Activated CD8-positive, alpha-beta T cell treated with anti-CD3 and anti-CD28 coated beads, Interleukin-2, amount 10 ng/mL, durations not matched to agents 7 days and 5 days (primary cell): ENCODE measurements at places on chromosomes 16 and 17. TPM values are rescaled to one million over a fixed set of nuclear protein-coding genes. Genes with fewer than 3 reads are reported as not detected.

- no peak for DNase-seq
- H3K4me3 ChIP-seq: no peak overlapping the region
- H3K27me3 ChIP-seq: peaks cover 13% of the 10 kb centered on the region
- H3K36me3 ChIP-seq: no peaks in the 10 kb centered on the region
Measured at GRCh38 chr17:50288306-50288705, 14.0 kb downstream of the TMEM92 start.

- no peaks in the 10 kb centered on the region for H3K27me3 ChIP-seq
- no peak overlapping the region for H3K4me3 ChIP-seq
- H3K27ac ChIP-seq: no peak overlapping the region
- H3K36me3 ChIP-seq: peaks cover 6% of the 10 kb centered on the region
- no peak for DNase-seq
- H3K4me1 ChIP-seq: peaks cover 25% of the 10 kb centered on the region
Measured at GRCh38 chr16:27383556-27384243, 18.3 kb upstream of the IL21R start.

The GINS2 gene
- 53.5 TPM for total RNA-seq

DNA sequence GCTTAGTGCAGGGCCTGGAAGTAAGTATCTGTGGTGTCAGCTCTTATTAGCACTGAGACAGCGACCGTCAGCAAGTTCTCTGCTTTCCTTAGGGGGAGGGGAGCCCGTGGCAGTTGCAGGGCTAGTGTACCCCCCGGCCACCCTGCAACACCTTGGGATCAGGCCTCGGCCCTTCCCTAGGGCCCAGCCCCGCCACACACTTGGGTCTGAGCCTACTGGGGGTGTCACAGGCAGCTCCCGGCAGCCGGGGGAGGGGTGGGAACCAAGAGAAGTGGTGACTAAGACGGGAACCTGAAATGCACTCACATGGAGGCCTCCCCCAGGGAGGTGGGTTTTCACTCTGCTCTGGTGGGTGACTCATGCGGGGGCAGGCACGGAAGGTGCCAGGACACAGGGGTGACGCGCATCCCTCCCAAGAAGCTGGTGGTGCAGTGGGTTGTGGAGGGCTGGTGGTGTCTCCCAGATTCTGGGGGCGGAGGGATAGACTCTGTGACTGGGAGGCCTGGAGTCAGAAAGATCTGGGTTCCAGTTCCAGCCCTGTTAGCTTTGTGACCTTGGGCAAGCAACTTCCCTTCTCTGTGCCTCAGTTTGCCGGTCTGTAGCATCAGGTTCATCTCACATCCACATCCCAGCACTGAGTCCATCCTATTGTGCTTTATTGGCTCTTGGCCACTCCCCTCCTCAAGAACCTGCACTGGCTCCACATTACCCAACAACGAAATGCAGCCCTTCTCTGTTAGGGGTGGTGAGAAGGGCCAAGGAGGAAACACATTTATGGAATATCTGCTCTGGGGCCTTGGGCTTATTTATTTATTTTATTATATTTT, 44.5 kb downstream of the LAT start:
- H3K27me3 ChIP-seq: no peaks in the 10 kb centered on the region
- H3K27ac ChIP-seq: peak overlapping the region; percentile 74
- DNase-seq: peak; percentile 73
- peaks cover 33% of the 10 kb centered on the region for H3K4me1 ChIP-seq

GRCh38 chr17:823501-823902, 41.3 kb downstream of the MRM3 start:
- no peaks in the 10 kb centered on the region for H3K4me1 ChIP-seq
- H3K36me3 ChIP-seq: no peaks in the 10 kb centered on the region
- no peaks in the 10 kb centered on the region for H3K27me3 ChIP-seq
- no peak overlapping the region for H3K4me3 ChIP-seq
- H3K27ac ChIP-seq: no peak overlapping the region
- DNase-seq: no peak

The SLC13A2 gene
- not detected for total RNA-seq

DNA sequence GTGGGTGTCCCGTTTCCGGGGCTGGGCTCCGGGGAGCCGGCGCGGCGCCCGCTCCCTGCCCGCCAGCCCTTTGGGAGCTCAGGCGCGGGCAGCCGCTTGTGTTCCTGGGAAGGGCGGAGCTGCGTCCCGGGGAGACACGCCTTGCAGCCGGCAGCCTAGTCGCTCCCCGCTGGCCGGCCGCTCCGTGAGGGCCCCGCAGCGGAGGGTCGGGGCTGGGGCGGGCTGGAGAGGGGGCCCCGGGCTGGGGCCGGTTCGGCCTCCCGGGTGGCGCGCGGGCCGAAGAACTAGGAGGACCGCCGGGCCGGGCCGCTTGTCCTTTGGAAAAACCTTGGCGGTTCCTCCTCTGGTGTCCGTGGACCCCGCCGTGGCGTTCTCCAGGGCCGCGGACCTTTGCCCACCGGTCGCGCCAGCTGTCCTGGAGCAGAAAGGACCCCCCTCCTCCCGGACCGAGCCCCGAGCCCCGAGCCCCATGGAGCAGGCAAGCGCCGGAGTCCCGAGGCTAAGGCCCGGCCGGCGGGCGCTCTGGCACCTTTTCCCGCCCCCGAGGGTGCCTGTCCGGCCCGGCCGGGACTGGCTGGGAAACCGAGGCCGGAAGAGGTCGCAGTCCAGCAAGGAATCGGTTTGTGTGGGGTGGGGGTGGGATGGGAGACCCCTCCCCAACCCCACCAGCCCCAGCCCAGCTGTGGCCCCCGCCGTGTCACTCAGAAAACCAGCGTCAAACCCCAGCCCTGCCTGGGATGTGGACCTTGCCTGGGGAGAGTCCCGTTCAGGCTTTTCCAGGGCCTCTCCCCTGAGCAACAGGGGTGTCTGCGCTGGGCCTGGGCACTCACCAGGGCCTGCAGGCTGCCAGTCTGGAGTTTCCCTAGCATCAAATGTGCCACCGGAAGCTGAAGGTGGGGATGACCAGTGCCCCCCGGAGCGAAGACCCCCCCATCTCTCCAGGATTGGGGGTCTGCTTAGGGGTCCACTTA, 6.8 kb upstream of the TBC1D3B start:
- peaks cover 16% of the 10 kb centered on the region for H3K4me1 ChIP-seq
- no peaks in the 10 kb centered on the region for H3K36me3 ChIP-seq
- peak overlapping the region; percentile 47 for H3K4me3 ChIP-seq

The PRSS22 gene
- total RNA-seq: not detected
